Chondrocyte (in vitro differentiated cells): ENCODE measurements at places on chromosomes 3 and 15.

- no peak for DNase-seq
These were observed 54.4 kb downstream of the ADCY5 start for GRCh38 chr3:123394391-123395020.

GRCh38 chr3:13966302-13966701, 86.4 kb upstream of the WNT7A start:
- no peak for DNase-seq

GRCh38 chr3:141331377-141332318, 36.7 kb upstream of the ZBTB38 start:
- DNase-seq, result no peak

DNA sequence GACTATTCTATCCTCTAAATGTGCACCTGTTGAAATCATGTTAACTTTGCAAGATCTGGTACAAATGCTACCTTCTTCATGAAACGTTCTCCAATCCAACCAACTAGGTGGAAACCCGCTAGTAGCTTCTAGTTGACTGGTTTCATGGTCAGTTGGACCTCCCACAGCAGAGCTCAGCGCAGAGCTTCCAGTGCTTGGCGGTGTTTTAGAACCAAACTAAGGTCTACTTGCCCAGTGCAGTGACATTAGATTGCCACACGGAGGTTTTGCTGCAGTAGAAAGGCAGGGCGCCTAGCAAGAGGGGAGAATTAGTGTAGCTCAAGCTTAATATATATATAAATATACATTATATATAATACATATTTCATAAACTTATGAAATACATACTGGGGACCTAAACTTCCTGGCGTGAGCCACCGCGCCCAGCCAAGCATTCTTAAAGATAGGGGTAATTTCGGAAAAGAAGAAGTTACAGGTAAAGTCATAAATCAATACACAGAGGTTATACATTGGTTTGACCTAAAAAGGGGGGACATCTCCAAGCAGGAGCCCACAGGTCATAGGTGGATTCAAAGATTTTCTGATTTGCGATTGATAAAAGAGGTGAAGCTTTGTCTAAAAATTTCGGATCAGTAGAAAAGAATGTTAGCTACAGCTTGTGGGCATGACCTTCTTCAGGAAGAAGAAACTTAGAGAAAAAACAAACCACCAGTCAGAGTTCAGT, 2.1 kb upstream of the OXSR1 start:
- no peak for DNase-seq
